ENCODE measurements at places on chromosomes 11 and 22.

GRCh38 chr11:102081313-102081712, 28.9 kb upstream of the YAP1 start:
- DNase-seq, result no peak

- DNase-seq, result no peak
These were observed 10.8 kb downstream of the SGSM1 start for GRCh38 chr22:24816806-24817205.

- DNase-seq, result peak; percentile 96
These were observed at the start of the genes COA4 and PAAF1 for GRCh38 chr11:73876424-73877310. Gene COA4 (minus strand): TSS chr11:73876846. CDS start chr11:73873378, 3,468 bp downstream. Gene PAAF1 (plus strand): TSS chr11:73876999. CDS start chr11:73877022, 23 bp downstream.

DNA sequence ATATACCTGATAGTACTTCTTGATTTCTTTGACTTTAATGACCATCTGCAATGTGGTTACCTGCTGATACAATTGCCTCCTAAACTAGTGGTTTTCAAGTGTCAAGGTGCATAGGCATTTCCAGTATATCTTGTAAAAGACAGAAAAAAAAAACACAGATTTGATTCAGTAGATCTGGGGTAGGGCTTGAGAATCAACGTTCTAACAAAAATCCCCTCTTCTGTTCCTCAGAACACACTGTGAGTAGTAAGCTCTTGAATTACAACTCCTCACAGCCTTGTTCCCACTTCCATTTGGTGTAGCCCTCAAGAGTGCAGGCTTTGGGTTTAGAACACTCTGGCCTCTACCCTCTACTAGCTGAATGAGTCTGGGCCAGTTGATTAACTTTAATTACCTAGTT, 78.0 kb upstream of the CTSC start:
- DNase-seq, result peak; percentile 20

DNA sequence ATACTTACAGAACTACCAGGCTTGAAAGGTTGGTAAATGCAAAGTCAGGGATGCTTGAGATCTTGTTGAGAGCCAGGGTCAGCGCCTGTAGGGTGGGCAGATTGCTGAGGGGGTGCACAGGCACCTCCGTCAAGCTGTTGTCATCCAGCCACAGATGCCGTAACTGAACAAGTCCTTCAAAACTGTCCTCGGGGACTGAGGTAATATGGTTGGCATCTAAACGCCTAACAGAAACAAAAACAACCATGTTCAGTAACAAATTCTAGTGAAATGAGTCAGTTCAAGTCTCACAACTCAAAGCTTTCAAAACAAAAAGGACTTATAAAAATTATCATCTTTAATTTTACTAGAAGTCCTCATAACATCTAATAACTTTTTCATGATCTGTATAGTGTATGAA, 22.2 kb upstream of the CCDC34 start:
- DNase-seq, result no peak
